ENCODE measurements at places on chromosomes 6 and 20.

DNA sequence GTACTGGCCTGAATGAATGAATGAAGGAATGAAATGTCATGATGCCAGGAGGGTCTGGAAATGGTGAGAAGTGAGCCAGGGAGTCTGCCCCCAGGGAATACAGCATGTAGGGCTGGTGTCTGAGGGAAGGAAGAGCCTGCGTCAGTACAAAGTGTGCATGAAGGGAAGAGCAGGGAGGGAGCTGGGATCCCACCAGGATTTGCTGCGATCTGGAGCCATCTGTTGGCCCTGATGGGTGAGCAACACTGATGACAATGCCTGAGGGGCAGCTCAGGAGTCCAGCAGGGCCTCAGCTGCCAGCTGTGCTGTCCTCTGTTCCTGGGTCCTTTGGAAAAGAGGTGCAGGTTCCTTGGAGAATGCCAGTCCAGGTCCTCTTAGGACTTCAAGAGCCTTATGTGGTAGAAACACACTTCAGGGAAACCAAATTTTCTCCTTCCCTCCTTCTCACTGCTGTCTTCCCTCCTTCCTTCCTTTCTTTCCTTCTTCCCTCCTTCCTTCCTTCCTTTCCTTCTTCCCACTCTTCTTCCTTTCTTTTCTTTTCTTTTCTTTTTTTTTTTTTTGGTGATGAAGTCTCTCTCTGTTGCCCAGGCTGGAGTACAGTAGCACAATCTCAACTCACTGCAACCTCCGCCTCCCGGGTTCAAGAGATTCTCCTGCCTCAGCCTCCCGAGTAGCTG is 11.5 kb downstream of the BPI start:
- no peak for DNase-seq

DNA sequence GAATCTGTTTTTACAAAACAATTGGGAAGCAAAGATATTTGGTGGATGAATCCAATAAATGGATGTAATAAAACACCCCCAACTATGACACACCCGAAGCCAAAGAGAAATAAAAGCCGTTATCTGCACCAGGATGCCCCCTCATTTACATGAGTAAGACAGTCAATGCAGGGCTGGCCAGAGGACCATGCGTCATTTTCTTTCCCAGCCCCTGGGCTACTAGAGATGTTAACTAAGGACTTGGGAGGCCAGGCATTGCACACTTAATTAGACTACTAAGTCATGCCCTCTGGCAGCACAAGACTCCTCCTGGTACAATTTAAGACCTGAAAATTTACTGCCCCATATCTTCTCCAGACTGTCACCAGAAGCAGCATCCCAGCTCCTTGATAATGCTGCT is 3.2 kb downstream of the LEMD2 start:
- DNase-seq: no peak

GRCh38 chr6:56230976-56231566 is 16.3 kb downstream of the COL21A1 start:
- DNase-seq: no peak

DNA sequence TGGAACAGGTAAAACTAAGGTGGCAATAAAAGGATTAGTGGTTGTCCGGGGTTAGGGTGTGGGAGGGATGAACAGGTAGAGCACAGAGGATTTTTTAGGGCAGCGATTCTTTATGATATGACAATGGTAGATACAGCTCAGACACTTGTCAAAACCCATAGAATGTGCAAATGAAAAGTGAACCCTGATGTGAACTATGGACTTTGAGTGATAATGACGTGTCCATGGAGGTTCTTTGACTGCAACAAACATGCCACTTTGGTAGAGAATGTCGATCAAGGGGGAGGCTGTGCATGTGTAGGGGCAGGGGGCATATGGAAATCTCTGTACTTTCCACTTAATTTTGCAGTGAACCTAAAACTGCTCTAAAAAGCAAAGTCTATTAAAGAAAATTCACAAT is 100.7 kb downstream of the LAMP5 start:
- DNase-seq: no peak

GRCh38 chr6:35629876-35630378 is 58.8 kb downstream of the FKBP5 start:
- DNase-seq: no peak

- no peak for DNase-seq
These were observed 8.3 kb downstream of the CD109 start for GRCh38 chr6:73704260-73704659.

GRCh38 chr6:149261364-149262040 is 56.0 kb upstream of the TAB2 start:
- DNase-seq: no peak

DNA sequence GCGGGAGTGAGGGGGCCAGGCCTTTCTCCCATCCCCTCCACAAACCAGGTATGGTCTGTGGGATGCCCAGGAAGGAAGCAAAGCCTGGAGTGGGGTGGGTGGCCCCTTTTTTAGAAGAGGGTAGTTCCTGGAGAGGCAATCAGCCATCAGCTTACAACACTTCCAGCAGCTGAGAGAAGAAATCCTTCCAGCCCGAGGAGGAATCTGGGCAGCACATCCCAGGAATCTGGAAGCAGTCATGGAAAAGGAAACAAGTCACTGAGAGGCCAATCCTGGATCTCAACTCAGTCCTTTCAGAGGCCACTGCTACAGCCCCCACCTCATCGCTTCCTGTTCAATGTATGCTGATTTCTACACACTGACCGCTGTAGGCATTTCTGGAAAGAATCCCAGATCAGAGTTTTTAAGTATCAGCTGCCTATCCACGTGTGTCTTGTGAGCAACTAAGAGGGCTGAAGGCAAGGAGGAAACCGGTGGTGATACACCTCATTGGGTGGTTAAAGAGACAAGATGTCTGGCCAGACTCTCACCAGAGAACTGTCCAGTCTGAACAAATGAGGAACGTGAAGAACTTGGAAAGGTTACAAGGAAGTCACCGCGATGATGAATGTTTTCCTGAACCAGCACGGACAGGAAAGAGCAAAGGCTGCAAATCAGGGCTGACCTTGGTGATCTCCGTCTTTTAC is 92.9 kb upstream of the SHLD1 start:
- no peak for DNase-seq

DNA sequence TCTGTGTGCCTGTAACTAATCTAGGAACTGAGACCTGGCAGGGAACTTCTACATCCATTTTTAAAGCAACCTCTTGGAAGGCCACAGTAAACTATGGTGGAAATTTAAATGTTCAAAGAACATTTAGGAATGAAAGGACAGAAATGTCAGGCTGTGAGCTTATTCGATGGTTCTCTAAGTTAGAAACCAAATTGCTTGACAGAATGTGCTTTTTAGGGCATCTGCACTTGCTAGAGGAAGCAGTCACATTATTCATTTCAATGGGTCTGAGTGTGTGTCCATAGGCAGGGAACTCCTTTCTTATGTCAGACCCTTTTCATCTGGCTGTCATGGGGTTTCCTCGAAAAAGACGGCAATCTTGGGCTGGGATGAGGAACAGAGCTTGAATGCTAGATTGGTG is 84.4 kb downstream of the PPP1R14C start:
- no peak for DNase-seq

GRCh38 chr6:132132422-132132821 is 181.2 kb upstream of the CCN2 start:
- no peak for DNase-seq

DNA sequence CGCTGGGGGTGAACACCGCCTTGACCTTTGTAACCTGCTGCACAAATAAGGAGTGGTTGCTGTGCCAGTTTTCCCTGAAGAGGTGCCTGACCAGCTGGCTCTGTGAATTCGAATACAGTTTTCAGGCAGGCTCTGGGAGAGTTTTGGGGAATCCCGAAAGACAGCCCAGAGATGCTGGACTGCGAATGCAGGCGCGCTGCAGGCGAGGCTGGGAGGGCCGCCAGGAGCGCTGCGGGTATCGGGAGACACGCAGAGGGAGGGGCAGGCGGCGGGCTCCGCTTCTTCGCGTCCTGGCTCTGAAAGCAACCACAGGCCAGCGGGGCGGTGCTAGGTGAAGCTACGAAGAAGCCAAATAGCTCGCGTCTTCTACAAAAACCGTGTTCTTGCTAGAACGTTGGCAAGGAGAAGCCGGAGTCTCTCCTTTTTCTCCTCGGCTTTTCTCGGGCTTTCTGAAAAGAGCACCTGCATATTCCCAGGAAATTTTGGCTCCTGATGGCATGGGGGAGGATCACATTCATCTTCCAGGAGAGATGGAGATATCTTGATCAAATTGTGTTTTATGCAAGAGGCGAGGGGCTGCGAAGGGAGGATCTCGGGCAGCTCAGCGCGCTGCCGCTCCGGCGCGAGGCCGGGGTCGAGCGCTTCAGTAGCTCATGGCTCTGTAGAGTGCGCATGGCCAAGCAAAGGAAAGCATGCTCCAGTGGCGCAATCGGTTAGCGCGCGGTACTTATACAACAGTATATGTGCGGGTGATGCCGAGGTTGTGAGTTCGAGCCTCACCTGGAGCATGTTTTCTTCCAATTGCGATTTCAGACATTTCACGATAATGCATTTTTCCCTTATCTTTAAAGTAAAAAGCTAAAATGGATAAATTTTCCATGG is 158.1 kb upstream of the ZNF184 start:
- no peak for DNase-seq

DNA sequence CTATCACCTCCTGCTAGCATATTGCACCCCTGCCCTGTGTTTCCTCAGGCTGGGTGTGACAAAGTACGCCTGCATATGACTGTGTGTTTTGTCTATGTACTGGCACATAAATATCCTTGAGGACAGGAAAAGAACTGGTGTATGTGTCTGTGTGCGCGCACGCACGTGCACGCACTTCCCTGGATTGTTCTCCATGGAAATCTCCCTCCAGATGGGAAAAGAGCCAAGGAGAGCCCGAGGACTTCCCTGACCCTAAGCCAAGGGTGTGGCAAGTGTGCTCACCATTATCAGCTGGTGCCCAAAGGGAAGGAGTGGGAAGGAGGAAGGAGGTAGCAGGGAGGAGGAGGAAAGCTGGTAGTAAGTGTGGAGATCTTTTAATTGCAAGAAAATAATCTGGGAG is 117.6 kb downstream of the HIVEP2 start:
- no peak for DNase-seq

GRCh38 chr6:85421181-85421580 is 28.7 kb upstream of the NT5E start:
- DNase-seq: no peak

- DNase-seq: no peak
These were observed 279.6 kb upstream of the JARID2 start for GRCh38 chr6:14966096-14966905.

DNA sequence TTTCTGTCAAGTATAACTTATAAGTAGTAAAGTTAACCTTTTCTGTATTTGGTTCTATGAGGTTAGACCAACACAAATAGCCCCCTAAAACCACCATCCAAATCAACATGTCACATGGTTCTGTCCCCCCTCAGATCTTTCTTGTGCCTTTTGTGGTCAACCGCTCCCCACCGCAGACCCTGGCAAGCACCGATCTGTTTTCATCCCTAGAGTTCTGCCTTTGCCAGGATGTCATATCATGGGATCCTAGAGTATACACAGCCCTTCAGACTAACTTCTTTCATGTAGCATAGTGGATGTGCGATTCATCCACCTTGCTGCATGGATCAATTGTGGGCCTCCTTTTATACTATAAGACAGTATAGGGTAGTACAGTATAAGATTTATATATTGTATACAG is 124.3 kb downstream of the BCAS1 start:
- no peak for DNase-seq

- DNase-seq: no peak
These were observed 46.4 kb upstream of the SLC35B3 start for GRCh38 chr6:8481727-8482126.

GRCh38 chr20:16107172-16107870 is 465.9 kb downstream of the KIF16B start:
- no peak for DNase-seq

GRCh38 chr6:126461045-126461444 is 121.1 kb downstream of the CENPW start:
- no peak for DNase-seq

DNA sequence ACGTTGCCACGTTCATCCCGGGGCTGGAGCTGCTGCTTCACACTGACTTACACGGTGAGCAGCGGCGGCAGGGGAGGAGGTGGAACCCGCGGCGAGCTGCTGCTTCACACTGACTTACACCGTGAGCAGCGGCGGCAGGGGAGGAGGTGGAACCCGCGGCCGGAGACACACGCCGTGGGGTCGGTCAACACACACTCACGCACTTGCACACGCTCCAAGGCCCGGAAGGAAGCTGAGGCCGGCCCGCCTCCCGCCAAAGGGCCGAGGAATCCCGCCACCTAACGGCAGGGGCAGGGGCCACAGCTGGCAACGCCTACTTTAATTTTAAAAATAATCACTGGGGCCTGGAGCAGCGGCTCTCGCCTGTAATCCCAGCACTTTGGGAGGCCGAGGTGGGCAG is 94.4 kb upstream of the FOXC1 start:
- no peak for DNase-seq

DNA sequence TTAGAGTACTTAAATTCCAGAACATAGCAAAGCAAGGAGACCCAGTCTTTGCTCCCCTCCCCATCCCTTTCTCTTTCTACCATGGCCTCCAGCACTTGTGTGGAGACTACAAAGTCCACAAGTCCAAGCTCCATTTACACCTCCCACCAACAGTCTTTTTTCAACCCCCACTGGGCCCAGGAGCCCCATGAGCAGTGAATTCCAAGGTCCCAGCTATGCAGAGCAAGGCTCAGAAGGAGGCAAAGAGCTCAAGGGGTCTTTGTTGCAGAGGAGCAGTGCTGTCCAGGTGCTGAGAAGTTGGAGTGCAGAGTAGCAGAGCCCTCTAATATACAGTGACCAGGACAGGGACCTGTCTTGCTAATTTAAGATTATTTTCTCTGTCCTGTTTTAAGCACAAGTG is 9.0 kb downstream of the PAK5 start:
- no peak for DNase-seq

- DNase-seq: no peak
These were observed 194.8 kb downstream of the ESR1 start for GRCh38 chr6:152002306-152002705.

GRCh38 chr6:34574647-34575293 is 18.6 kb upstream of the SPDEF start:
- no peak for DNase-seq

GRCh38 chr6:135586844-135587243 is 89.3 kb upstream of the AHI1 start:
- no peak for DNase-seq

GRCh38 chr6:161233986-161234661 is 39.7 kb downstream of the AGPAT4 start:
- no peak for DNase-seq

DNA sequence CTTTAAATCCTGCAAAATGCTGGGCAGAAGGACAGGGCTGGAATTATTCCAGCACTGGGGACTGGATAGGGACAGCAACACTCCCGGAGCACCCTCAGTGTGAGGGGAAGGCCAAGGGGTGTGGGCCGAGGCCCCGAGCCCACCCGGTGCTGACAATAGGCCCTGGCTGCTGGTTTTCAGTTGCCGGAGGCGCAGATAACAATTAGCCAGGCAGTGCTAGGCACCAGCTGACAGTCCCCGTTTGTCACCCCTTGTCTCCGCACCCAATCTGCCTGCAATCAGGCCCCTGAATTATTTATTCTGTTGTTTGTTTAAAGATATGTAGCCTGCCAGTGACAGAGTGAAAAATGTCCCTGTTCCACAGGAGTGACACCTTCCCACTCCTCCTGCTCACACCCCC is 120.0 kb downstream of the GRM4 start:
- no peak for DNase-seq

DNA sequence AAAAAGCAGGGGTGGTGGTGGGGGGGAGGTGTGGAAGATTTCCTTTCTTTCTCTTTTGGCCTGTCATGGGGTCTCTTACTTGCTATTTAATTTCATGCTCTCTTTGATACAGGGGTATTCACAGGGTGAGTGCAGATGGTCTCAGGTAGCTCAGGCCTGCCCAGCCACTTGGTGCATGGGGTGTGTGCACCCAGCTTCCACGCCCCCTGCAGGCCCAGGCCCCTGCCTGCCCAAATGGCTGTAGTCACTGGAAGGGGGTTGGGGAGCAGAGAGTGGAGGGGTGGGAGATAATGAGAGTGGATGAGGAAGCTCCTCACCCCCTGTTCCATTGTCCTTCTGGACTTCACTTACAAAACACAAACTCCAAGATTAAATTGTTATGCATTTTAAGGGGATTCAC is 133.6 kb upstream of the SGK1 start:
- no peak for DNase-seq
